ENCODE measurements at places on chromosomes 2 and 18. TPM values are rescaled to one million over a fixed set of nuclear protein-coding genes. Genes with fewer than 3 reads are reported as not detected.
A peak's percentile ranks its signal among the peaks of the same experiment; 100 is the strongest.

DNA sequence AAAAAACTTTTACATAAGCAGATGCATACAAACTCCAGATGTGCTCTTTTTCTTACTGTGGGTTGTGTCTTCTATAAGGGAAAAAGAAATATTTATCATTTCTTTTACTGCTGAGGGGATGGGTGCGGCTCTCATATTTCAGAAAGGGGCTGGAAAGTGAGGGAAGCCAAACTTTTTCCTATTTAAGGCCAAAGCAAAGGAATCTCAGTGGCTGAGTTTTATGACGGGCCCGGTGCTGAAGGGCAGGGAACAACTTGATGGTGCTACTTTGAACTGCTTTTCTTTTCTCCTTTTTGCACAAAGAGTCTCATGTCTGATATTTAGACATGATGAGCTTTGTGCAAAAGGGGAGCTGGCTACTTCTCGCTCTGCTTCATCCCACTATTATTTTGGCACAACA, at the start of gene COL3A1:
COL3A1 (plus strand) TSS at position 210 of the 400 bp plus-strand sequence; CDS start at position 327, 117 bp downstream.
- H3K4me3 ChIP-seq, result peak within 1 kb of the TSS; percentile 48
- no peak for DNase-seq
- no peaks in the 10 kb centered on the region for H3K36me3 ChIP-seq

DNA sequence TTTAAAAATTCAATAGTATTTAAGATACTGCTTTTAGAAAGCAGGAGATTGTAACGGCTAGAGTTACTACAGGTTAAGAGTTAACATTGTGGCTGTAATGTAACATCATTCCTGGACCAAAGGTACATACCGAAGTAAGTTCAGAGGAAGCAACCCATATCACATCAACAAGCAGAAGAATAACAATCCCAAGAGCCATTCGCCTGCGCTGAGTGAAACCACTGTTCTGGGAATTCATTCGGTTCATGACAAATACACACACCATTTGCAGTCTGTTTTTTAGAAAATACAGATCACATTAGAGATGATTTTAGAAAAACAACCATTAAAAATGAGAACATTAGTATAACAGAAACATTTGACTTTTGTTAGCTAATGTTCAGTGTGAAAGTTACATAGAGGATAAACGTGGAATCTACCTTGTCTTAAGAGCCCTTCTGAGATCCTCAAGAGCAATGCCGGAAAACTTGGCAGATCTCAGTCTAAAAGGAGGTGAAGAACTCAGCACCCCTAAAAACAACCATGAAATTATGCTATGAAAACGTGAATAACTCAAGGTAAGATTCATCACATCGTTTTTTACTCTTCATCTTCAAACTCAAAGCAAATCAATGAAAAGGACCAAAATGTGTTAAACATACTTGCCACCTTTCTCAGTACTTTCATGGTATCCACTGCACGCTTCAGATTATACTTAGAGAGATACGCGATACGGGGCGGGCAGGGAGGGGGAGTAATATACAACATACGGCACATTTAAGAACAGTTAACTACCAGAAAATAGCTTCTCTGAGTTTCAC, 1.2 kb downstream of the SLC35F5 start:
- H3K27me3 ChIP-seq, result no peaks in the 10 kb centered on the region
- no peak for DNase-seq
- peaks cover 20% of the 10 kb centered on the region for H3K4me1 ChIP-seq
- peak overlapping the region; percentile 97 for H3K4me3 ChIP-seq

DNA sequence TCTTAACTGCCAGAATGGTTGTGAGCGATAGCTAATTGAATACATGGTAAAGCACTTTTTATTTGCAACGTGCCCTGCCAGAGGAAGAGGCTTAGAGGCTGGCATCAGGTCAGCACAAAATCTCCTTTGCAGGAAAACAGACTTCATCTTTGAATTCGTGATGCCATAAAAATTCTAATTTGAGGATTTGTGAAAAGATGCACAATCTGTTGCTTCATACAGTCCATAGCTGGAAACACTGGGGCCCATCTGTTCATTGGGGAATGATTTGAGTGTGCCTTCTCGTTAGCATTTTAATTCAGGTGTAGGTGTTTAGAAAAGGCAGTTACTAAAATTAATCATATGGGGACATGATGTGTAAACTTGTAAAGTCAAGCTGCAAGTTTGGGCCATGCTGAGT, 876.0 kb downstream of the SLC4A3 start:
- H3K27me3 ChIP-seq, result no peaks in the 10 kb centered on the region
- DNase-seq, result no peak
- no peaks in the 10 kb centered on the region for H3K36me3 ChIP-seq
- no peak overlapping the region for H3K4me3 ChIP-seq

DNA sequence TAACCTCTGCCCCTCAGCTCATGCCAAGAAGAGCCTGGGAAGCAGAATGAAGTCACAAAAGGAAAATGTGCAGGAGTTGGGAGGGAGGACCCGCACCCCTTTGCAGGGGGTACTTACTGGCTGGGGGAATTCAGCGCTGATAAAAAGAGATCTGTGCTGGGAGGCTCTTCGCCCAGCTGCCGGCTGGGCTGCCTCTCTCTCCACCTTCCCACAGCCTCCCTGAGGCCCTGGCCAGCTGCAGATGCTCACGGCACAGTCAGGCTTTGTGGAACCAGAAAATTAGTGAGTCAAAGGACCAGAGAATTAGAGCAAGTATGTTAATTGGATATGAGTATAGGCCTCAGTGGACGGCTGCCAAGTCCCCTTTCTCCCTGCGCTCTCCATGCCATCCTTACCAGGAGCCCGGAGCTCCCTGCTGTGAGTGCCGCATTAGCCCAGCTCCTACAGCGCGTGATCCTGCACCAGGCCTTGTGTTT, 181.7 kb upstream of the SH3BP4 start:
- no peak for DNase-seq
- peaks cover 7% of the 10 kb centered on the region for H3K4me1 ChIP-seq
- H3K36me3 ChIP-seq, result no peaks in the 10 kb centered on the region
- H3K4me3 ChIP-seq, result no peak overlapping the region

GRCh38 chr18:11167778-11168177, 18.4 kb upstream of the PIEZO2 start:
- DNase-seq, result no peak
- H3K4me1 ChIP-seq, result peaks cover 4% of the 10 kb centered on the region

- H3K27ac ChIP-seq, result no peak overlapping the region
- H3K4me1 ChIP-seq, result peaks cover 23% of the 10 kb centered on the region
- no peak overlapping the region for H3K4me3 ChIP-seq
These were observed 220.2 kb upstream of the SMAD7 start for GRCh38 chr18:49170925-49171505.

GRCh38 chr2:209570194-209570593, 146.3 kb downstream of the MAP2 start:
- no peaks in the 10 kb centered on the region for H3K4me1 ChIP-seq
- no peak overlapping the region for H3K27ac ChIP-seq
- no peak overlapping the region for H3K4me3 ChIP-seq
- no peaks in the 10 kb centered on the region for H3K27me3 ChIP-seq

- DNase-seq, result no peak
- no peaks in the 10 kb centered on the region for H3K27me3 ChIP-seq
- no peaks in the 10 kb centered on the region for H3K36me3 ChIP-seq
- H3K27ac ChIP-seq, result no peak overlapping the region
These were observed 296.6 kb upstream of the RGPD4 start for GRCh38 chr2:107530046-107530445.

- peaks cover 11% of the 10 kb centered on the region for H3K4me1 ChIP-seq
- no peak for DNase-seq
- H3K36me3 ChIP-seq, result peaks cover 67% of the 10 kb centered on the region
These were observed 18.4 kb upstream of the PRLH start for GRCh38 chr2:237547841-237548416.

GRCh38 chr2:168461178-168461941, 5.3 kb downstream of the CERS6 start:
- no peak overlapping the region for H3K4me3 ChIP-seq
- peaks cover 6% of the 10 kb centered on the region for H3K4me1 ChIP-seq
- DNase-seq, result no peak
- no peaks in the 10 kb centered on the region for H3K27me3 ChIP-seq
- H3K36me3 ChIP-seq, result no peaks in the 10 kb centered on the region

DNA sequence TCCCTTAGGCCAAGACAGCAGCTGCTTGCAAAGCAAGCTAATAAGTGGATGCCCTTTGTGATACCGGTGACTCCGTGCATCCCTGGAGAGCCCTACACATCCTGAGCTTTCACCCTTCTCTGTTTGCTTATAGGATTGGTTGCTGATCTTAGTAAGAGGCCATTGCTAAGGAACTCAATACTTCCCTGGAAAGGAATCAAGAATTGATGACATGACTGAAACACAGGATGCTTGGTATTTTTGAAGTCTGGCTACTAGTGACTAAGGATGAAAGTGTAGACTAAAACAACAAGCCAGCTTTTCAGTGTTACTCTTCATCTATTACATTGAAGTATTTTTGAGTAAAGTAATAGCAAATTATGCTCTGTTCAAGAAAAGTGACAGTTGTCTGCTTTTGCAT, 123.0 kb upstream of the SERPINE2 start:
- DNase-seq, result no peak
- H3K4me3 ChIP-seq, result no peak overlapping the region
- H3K36me3 ChIP-seq, result no peaks in the 10 kb centered on the region
- no peaks in the 10 kb centered on the region for H3K4me1 ChIP-seq
- H3K27me3 ChIP-seq, result no peaks in the 10 kb centered on the region

DNA sequence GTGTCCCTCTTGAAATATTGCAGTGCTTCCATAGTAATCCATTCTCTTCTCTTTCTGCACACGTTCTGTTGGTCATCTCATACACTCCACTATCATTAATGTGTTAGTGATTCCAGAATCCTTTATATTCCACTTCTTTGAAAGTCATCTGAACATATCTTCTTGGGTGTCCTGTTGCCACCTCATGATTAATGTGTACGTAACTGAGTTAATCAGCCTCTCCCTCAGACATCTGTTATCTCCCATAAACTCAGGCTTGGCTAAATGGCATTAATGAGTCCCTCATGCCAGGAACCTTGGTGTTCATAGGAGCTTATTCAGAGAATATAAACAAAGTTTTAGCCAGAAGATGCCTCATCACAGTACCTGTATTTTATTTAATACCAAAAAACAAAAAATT, 126.4 kb downstream of the NCOA1 start:
- no peaks in the 10 kb centered on the region for H3K36me3 ChIP-seq
- DNase-seq, result no peak
- no peak overlapping the region for H3K27ac ChIP-seq
- H3K4me1 ChIP-seq, result no peaks in the 10 kb centered on the region
- no peak overlapping the region for H3K4me3 ChIP-seq
- H3K27me3 ChIP-seq, result no peaks in the 10 kb centered on the region

GRCh38 chr18:13425357-13426091, 207.0 kb downstream of the LDLRAD4 start:
- peaks cover 11% of the 10 kb centered on the region for H3K4me1 ChIP-seq
- H3K27me3 ChIP-seq, result no peaks in the 10 kb centered on the region
- H3K36me3 ChIP-seq, result no peaks in the 10 kb centered on the region
- no peak for DNase-seq

DNA sequence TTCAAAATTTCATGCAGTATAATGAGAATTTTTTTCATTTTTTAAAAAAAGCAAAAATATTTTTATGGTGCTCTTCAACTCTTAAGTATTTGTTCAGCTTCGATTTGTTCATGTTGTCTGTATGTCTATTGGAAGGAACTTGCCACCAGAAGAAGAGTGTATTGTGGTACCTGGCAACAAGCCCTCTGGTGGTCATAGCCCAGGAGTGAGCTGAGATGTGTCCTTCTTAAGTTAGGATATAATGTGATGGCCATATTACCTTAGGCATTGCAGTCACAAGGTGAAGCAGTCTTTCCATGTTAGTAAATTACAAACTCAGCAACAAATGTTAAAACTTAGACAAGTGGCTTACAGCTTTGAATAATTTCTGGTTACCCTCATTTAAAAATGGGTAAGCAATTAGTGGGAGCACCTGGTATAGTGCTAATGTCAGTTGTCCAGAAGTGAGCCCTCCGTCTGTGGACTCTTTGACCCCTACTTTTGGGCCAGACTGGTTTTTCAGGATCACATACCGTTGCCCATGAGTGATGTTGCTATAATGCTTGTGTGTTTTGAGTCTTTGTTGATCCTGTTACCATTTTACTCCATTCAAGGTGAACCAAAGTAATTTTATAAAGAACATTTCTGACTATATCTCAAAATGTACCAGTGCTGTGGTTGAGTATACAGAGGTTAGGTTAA, 57.4 kb downstream of the MYO1B start:
- peaks cover 42% of the 10 kb centered on the region for H3K4me1 ChIP-seq
- DNase-seq, result no peak
- peak overlapping the region; percentile 25 for H3K27ac ChIP-seq
- no peak overlapping the region for H3K4me3 ChIP-seq

Gene ITPRIPL1
- total RNA-seq, result 1.9 TPM

Gene TTN
- total RNA-seq, result 40.3 TPM

Gene ADRA2B
- 0.32 TPM for total RNA-seq

Gene ANKRD30B
- total RNA-seq, result not detected

Gene ABHD3
- total RNA-seq, result 32.0 TPM

Gene RIT2
- not detected for total RNA-seq

Gene LDLRAD4
- total RNA-seq, result 24.6 TPM

All from lower lobe of right lung (tissue), 2 donors.